ENCODE measurements at places on chromosomes 5 and 9.

DNA sequence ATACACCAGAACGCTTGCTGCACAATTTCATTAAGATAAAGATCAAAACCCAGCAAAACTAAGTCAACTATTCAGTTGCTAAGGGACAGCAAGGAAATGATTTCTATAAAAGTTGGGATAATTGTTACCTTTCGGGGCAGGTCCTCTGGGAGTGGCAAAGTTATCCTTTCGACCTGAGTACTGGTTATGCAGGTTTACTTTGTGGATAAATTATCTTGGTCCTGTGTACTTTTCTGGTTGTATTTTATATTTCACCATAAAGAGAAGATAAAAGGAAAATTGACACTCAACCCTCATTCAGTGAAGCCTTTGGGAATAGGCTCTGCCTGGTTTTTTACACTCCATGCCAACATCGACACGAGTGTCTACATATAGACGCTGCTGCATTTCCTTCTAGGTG is 146.5 kb downstream of the SYK start:
- DNase-seq = no peak

- no peak for DNase-seq
These were observed 50.2 kb upstream of the LMX1B start for GRCh38 chr9:126563556-126563955.

DNA sequence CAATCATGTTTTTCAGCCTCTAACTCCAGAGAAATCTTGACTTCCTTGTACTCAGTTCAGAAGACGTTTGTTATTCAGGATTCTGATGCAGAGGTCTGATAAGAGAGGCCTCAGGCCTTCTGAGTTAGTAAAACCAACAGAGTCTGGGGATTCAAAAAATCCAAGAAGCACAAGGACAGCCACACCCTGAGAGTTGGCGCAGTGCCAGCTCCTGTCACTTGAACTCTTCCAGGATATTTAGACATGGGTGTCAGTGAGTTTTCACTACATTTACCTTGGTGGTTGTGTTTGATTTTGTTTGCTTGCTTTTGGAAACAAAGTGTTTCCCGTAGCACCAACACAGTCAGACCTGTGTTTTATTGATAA is 41.6 kb upstream of the PDE8B start:
- no peak for DNase-seq

- no peak for DNase-seq
These were observed 107.5 kb downstream of the SGCD start for GRCh38 chr5:156434471-156434870.

DNA sequence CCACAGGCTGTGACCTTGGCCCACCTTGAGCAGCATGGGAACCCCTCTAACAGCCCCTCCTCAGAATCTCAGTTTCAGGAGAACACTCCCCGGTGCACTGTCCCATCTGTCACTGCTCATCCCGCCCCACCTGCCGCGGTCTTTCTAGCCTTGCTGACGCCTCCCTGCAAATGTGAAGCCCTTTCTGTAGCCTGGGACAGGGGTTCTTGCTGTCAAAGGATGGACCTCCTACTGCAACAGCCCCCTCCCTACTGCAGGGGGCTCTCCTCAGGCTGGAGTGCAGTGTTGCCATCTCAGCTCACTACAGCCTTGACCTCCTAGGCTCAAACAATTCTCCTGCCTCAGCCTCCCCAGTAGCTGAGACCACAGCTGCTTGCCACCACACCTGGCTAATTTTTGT is 20.0 kb downstream of the OR2V1 start:
- no peak for DNase-seq

GRCh38 chr5:73900566-73900965 is 274.6 kb downstream of the ARHGEF28 start:
- DNase-seq = no peak

DNA sequence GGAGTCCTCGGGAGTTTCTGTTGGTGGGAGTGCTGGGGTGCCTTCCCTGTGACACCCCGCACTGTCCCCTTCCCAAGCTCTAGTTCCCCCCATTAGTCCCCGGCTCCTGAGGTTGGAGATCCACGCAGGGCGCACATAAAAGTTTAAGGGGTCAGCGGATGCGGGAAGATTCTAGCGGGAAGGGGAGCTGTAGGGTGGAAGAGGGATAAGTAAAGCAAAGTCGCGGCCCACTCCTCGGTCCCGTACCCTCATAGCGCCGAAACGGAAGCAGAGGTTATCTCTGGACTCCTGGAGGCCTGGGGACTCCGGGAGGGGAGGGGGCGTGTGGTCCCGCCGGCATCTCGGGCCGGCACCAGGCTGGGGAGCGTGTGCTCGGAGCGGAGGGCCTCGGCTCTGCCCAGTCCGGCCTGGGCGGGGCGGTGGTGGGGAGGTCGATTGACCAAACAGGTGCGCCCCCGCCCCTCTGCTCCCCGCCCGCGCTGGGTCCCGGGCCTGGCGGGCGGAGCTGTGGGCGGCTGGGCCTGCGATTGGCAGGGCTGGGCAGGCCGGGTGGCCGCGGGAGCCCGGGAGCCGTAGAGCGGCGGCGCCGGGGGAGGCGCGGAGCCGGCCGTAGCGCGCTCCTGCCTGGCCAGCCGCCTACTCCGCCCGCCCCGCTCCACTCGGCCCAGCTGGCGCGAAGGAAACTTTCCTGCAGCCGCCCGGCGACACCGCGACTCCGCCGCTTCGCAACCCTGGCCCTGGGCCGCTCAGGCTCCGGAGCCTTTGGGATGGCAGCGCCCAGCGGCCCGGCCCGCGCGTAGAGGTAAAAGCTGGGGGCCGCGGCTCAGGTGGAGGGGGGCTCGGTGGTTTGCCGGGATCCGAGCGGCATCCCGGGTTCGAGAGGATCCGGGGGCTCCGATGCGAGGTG is 52.2 kb upstream of the DAB2IP start:
- no peak for DNase-seq

DNA sequence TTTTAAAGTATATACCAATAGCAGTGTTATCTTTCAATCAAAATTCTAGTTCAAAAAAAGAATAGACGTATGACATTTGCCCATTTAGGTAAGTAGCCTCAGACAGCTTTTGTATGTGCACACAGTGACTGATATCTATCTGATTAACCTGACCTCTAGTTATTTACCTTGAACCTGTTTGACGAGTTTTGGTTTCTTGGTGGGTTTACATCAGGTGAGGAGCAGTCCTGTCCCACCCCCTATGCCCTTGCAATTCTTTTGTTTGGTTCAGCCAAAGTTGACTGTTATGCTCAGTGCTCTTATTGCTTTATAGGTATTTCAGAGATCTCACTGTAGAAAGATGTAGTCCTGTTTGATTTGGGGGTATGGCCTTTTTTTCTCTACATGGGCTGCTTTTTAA is 147.2 kb downstream of the ISOC1 start:
- DNase-seq = no peak

GRCh38 chr9:136773386-136774044 is 9.2 kb upstream of the LCN15 start:
- no peak for DNase-seq

DNA sequence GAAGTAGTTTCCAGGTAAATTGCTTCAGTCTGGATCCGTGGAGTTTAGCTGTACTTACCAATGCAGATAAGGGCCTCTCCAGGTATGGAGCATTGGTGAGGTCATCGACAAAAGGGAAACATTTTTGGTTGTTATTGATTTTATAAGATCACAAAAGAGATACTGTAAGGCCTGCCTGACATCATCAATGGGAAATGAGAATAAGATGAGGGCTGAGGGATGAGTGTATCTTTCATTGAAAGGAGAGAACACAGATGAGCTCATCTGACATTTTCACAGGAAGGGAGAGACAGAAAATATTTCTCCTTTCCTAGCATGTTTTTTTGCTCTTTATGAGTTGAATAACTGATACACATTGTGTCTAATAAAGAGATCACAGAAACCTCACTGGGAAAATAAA is 233.6 kb downstream of the SAXO1 start:
- no peak for DNase-seq

GRCh38 chr5:41087461-41087860 is 16.3 kb upstream of the MROH2B start:
- DNase-seq = no peak

GRCh38 chr5:90983148-90983547 is 400.0 kb downstream of the ARRDC3 start:
- DNase-seq = no peak

DNA sequence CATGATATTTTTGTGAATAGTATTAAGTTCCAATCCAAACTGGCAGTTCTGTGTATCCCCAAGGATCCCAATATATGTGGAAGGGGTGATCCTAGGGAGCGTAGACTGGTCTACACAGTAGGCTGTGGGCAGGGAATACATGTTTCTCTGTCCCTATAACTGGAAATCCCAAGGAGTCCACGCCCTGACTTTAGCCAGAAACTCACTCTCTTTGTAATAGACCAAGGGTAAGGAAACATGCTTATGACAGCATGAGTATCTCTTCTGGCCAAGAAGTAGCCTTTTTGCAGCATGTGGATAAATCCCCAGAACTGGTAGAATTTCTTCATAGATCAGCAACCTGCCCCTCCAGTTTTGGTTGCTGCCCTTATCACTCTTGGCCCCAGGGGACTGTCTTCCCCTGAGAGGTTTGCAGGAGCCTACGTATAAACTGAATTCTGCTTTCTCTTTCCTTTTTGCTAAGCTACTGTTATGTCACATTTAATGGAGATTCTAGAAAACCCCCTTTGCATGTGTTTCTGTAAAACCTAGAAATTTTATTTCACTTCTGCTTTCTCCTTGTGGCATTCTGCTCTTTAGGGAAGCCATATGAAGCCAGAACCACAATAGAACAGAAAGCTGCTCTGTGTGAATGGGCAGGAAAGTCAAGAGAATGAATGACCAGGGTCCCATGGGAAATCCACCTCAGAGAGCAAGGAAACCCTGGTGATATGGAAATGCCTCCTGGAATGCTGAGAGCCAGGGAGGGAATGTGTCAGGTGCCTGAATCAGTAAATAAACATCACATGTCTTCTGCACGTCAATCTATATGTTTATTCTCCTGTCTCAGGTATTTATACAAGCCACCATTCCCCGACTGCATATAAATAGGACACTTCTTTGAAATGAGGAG is 3.5 kb downstream of the IFNA2 start:
- DNase-seq = peak; percentile 18

DNA sequence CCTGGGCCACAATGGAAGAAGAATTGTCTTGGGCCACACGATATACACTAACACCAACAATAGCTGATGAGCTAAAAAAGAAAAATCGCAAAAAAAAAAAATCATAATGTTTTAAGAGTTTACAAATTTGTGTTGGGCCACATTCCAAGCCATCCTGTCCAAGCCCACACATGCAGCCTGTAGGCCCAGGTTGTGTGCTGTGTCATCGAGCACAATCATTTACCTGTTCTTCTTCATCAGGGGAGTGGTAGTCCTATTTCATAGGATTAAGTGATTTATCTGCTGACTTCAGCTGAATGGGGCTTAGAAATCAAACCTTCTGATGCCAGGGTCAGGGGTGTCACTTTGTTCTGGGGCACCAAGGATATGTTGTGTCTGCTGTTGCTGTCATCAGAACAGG is 44.6 kb upstream of the ELL2 start:
- no peak for DNase-seq

DNA sequence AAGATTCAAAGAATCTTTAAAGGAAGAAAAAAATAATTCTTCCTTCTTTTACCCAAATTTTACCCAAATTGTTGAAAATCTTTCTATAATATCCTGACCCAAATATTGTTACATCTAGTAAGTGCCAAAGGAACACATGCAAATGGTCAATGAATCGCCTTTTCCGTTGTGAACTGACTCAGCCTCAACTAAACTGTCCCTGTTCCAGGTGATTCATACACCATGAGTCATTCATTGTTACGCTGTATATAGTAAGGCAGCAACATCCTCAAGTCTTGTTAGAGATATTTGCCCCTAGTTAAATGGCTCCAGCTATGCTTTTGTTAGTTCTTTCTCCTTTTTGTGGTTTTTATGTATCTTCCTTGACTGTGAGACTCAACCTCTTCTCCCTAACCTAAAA is 9.7 kb downstream of the PTGER4 start:
- no peak for DNase-seq

DNA sequence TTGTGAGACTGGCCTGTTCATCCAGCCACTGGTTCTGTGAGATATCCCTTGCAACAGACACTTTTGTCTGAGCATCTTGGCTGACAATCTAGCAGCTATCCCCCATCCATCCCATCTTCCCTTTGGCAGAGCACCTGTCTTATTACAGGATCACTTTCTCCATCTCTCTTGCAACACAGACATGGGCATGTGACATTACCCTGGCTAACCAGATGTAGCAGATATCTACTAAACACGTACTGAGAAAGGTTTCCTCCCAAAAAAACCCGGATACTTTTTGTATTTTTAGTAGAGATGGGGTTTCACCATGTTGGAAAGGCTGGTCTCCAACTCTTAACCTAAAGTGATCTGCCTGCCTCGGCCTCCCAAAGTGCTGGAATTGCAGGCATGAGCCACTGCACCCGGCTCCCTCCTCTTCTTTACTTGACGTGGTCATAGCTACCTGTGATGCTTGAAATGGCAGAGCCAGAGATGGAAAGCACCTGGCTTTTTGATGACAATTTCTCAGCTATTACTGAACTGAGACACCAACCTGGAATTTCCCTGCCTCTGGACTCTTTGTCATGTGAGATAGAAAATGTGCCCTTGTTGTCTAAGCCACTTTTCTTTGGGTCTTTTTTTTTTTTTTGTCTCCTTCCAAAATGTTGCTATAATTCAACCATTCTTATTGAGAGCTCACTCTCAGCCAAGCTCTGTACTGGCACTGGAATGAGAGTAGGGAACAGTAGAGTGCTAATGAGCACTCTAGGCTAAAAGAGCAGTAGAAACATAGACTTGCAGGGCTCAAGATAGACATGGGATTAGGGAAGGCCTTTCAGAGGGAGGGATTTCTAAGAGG is 32.6 kb downstream of the FNBP1 start:
- DNase-seq = no peak

DNA sequence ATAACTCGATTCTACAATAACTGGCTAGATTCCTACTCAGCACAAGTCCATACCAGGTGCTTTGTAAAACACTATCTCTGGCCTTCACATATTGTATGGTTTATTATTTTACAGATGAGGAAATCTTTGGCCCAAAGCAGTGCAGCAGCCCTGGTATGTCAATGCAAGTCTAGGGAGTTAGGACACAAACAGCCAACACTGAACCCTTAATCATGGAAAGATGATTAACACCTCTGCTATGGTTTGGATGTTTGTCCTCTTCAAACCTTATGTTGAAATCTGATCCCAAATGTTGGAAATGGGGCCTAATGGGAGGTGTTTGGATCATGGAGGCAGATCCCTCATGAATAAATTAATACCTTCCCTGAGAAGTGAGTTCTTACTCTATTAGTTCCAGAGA is 76.6 kb downstream of the MAPKAP1 start:
- DNase-seq = no peak

GRCh38 chr5:135826221-135826525 is 8.3 kb upstream of the SLC25A48 start:
- DNase-seq = no peak

GRCh38 chr5:116564756-116565490 is 9.7 kb downstream of the SEMA6A start:
- no peak for DNase-seq

GRCh38 chr9:102768002-102768401 is 227.1 kb upstream of the CYLC2 start:
- no peak for DNase-seq

DNA sequence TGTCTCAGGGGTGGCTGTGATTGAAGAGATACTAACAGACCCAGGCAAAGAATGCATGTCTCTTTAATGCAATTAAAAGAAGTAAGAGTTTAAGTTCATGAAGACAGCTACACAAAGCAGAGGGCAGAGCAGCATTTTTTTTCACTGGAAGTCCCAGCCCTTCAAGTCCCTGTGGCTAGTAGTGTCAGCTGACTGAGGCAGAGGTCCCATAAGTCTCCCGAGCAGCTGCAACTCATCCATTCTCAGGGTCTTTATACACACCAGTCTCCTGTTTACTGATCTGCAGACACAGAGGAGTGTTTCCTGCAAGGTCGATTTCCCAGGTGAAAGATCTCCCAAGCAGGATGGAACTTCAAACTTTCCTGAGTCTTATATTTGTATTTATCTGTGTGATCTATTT is 169.4 kb upstream of the GLRA1 start:
- no peak for DNase-seq
